ENCODE measurements at places on chromosomes 5 and 9.
A peak's percentile ranks its signal among the peaks of the same experiment; 100 is the strongest.

- no peaks in the 10 kb centered on the region for H3K27me3 ChIP-seq
- no peak for DNase-seq
Observed at GRCh38 chr5:39469176-39469575, 44.4 kb upstream of the DAB2 start.

- H3K4me3 ChIP-seq = no peak overlapping the region
- no peak for DNase-seq
- no peaks in the 10 kb centered on the region for H3K36me3 ChIP-seq
- H3K27me3 ChIP-seq = no peaks in the 10 kb centered on the region
Observed at GRCh38 chr9:15182730-15183129, 124.3 kb downstream of the TTC39B start.

DNA sequence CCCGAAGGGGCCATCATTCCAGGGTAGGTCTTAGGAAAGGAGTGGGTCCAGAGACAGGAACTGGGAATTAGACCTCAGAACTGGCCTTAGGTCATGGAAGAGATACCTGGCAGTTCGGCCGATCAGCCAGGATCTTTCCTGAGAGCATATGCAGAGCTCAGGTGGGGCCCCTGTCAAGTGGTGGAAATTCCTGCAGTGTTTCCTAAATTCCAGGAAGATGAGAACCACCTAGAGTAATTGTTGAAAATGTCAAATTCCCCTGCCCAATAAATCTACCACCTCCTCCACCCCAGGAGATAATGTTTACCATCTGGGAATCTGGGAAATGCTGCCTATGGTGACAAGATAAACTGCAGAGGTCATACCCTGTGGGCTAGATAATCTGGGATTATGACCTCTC is 14.6 kb downstream of the TMEM171 start:
- no peaks in the 10 kb centered on the region for H3K4me1 ChIP-seq
- H3K27ac ChIP-seq = no peak overlapping the region
- no peaks in the 10 kb centered on the region for H3K36me3 ChIP-seq
- no peaks in the 10 kb centered on the region for H3K27me3 ChIP-seq
- no peak overlapping the region for H3K4me3 ChIP-seq

DNA sequence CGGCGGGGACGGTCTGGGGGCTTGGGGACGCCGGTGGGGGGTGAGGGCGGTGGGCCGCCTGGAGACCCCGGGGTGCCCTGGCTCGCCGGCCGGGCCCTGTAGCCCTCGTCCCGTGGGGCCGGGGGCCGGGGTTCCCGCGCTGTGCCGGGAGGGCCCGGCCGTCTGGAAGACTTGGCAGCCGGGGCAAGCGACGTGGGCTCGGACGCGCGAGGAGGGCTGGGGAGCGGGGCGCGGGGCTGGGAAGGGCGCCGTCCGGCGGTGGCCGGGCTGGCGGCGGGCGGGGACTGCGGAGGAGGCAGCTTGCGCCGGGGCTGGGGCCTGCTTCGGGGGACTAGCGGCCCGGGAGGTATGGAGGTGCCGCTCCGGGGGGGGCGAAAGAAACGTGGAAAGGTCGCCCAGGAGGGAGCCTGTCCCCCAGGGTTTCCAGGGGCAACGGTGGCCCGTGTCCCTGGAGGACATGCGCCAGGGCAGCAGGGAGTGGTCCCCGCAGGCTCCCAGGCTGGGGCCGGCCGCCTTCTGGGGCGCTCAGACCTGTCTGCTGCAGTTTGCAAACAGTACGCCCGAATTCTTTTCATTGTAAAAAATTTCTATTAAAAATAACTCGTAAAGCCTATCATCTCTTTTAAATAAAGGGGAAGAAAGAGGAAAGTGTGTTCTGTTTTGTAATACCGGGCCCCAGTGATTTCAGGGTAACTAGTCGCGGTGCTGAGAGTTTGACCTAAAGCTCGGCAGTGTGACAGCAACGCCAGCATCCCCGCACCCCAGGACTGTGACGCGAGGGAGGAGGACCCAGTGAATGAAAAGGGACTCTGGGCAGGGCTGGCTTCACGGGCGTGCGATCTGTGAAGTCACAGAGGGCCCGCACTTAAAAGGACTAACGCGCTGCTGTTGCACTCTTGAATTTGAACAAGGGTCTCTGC is 752 bp upstream of the ANKH start:
- no peaks in the 10 kb centered on the region for H3K36me3 ChIP-seq
- no peaks in the 10 kb centered on the region for H3K27me3 ChIP-seq
- peaks cover 17% of the 10 kb centered on the region for H3K4me1 ChIP-seq
- peak overlapping the region; percentile 98 for H3K27ac ChIP-seq
- peak overlapping the region; percentile 84 for H3K4me3 ChIP-seq
- peak; percentile 81 for DNase-seq

- H3K27me3 ChIP-seq = no peaks in the 10 kb centered on the region
- no peak for DNase-seq
- no peak overlapping the region for H3K4me3 ChIP-seq
- no peaks in the 10 kb centered on the region for H3K36me3 ChIP-seq
- no peaks in the 10 kb centered on the region for H3K4me1 ChIP-seq
- H3K27ac ChIP-seq = no peak overlapping the region
Observed at GRCh38 chr5:141663506-141663905, 12.3 kb upstream of the FCHSD1 start.

All from hepatocyte (in vitro differentiated cells).